ENCODE measurements at places on chromosomes 3 and 15. TPM values are rescaled to one million over a fixed set of nuclear protein-coding genes. Genes with fewer than 3 reads are reported as not detected.

DNA sequence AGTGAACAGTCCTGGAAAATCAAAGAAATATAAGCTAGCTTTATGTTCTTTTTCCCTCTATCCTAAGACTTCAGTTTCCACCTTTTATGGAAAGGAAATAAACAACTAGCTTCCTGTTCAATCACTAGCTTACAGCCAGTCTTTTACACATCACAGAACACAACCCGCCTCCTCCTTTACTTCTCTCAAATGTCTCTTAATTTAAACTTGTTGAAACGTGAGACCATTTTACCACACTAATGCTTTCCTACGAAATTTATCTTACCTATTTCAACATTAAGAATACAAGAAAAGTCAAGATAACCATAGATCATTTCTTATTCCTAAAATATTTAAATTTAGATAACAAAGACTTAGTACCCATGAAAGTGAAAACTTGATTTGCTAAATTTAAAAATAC is 6.2 kb downstream of the PRTG start:
- DNase-seq: peak; percentile 82

GRCh38 chr3:189839576-189839975 is 208.4 kb downstream of the TP63 start:
- no peak for DNase-seq

GRCh38 chr3:71310980-71311660 is 272.4 kb downstream of the FOXP1 start:
- no peak for DNase-seq

GRCh38 chr3:62416144-62416543 is 42.8 kb upstream of the FEZF2 start:
- no peak for DNase-seq

GRCh38 chr3:125591116-125591760 is 4.1 kb downstream of the OSBPL11 start:
- no peak for DNase-seq

DNA sequence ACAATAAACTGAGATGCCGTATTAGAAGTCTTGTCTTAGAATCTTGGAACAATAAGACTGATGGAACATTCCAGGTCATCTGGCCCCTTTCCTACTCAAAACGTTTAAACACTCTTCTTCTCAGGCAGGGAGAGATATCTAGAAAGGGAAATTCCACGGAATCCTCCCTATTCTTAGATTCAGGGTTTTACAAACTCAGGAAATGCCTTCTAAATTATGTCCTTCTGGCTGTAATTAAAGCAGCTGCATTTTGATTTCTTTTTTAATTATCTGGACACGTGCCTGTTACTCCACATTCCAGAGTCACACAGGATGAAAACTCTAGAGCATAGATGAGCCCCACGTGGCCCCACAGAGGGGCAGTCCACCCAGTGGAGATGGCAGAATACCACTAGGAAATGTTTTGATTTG is 41.5 kb upstream of the MTMR10 start:
- peak; percentile 71 for DNase-seq

DNA sequence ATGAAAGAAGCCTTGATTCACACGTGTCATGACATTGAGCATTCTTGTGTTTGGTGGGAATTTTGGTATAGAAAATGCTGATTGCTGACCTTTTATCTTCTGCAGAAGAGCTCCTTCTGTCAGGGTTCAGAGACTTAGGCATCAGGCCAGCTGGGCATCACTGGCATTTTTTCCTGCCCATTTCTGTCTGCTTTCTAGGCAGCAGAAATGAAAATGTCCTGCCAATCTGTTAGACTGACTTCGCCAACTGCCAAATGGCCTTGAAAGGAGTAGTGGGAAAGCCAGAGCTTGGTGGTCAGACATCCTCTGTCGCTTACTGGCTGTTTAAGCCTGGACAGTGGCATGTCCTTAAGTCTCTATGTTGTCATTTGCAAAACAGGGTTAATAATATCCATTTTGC is 57.4 kb downstream of the EEFSEC start:
- no peak for DNase-seq

DNA sequence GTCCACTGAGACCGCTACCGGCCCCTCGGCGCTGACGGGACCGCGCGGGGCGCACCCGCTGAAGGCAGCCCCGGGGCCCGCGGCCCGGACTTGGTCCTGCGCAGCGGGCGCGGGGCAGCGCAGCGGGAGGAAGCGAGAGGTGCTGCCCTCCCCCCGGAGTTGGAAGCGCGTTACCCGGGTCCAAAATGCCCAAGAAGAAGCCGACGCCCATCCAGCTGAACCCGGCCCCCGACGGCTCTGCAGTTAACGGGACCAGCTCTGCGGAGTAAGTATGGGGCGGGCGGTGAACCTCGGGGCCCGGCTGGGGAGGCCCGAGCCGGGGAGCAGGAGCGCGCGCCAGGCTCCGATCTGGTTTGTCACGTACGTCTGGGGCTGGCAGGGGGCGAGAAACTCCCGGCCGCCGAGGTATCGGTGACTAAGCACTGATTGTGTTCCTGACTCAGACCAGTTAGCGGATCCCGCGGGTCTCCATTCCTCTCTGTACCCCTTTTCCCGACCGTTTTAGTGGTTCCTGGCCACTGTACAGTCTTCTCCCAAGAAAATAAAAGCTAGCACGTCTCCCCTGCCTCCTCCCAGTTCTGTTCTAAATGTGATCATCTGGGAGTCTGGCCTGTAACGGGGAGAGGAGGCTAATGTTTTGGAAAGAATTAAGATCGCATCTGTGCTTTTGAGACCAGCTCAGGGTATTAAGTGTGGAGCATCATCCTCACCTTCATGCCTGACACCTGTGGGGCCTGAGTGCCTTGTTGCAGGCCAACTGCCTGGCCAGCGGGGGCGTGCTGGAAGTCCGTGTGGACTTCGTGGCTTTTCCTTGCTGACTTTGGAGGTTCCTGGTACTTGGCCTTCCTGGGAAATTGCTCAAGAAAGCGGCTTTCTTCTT is 691 bp downstream of the MAP2K1 start:
- DNase-seq: peak; percentile 77

GRCh38 chr15:100940767-100941379 is 21.7 kb downstream of the LRRK1 start:
- DNase-seq: no peak

DNA sequence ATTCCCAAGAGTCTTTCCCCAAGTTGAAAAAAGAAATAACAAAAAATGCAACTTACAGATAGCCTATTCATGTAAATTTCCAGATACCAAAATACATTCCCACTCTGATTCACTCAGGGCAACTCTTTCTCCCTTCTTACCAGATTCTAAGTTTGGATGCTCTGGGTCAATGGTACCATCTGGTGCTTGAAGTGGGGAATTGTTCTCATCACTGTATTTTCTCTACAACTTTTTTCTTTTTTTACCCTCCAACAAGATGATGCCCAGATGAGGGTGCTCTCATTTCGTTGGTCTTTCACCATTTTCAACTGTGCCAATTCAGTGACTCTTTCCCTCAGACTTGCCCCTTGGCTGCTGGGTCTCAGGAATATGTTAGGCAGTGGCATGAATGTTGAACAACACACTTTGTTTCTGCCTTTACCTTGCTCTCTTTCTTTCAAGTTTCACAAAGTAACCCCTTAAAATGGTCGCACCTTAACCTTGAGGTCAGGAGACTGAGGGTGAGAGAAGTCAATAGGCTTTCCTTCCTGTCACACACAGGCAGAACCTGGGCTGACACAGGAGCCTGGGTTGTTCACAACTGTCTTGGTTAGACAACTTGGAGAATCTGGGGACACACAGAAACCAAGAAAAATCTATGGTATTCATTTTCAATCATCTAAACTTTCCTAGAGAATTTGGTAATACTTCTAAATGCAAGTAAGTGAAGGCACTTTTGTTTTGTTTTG is 330.7 kb upstream of the SLCO3A1 start:
- peak; percentile 19 for DNase-seq

GRCh38 chr3:86991482-86991815 is 500 bp upstream of the VGLL3 start:
- DNase-seq: no peak

- no peak for DNase-seq
Measured at GRCh38 chr15:92102395-92102755, 248.9 kb downstream of the SLCO3A1 start.

- no peak for DNase-seq
Measured at GRCh38 chr3:55863028-55863427, 375.9 kb upstream of the WNT5A start.

GRCh38 chr15:67164811-67165253 is 89.6 kb downstream of the AAGAB start:
- no peak for DNase-seq

- DNase-seq: no peak
Measured at GRCh38 chr3:80152692-80153091, 384.9 kb upstream of the ROBO1 start.

DNA sequence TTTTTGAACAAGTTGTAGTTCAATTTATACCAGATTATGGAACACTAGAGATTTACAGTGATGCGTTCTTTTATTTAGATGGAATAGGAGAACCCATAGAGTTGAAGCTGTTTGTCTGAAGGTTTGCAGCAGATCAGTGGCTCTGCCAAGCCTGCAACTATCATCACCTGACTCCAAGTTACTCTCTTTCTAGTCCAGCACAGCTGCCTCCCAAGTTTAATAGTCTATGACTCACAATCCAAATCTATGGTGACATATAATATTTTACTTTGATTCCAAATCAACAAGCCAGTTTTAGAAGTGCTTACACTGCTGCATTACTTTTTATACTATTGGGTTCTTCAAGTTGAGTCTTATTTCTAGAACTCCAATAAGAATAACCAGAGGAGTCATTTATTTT is 400.4 kb downstream of the LPP start:
- DNase-seq: no peak

DNA sequence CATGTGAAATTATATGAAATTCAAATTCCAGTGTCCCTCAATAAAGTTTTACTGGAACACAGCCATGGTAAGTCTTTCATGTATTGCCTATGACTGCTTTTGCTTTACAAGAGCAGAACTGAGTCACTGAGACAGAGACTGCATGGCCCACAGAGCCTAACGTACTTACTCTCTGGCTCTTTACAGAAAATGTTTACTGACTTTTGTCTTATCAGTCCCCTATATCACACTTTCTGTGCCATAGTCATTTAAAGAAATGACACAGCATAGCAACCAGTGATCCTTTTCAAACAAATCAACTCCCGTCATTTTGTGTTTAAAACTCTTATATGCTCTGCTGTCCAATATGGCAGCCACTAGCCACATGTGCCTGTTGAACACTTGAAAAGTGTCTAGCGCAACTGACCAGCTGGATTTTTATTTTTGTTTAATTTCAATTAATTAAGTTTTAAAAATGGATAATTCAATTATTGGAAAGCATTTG is 129.7 kb upstream of the CDIN1 start:
- no peak for DNase-seq

GRCh38 chr3:34207002-34207401 is 408.6 kb downstream of the PDCD6IP start:
- DNase-seq: peak; percentile 80

DNA sequence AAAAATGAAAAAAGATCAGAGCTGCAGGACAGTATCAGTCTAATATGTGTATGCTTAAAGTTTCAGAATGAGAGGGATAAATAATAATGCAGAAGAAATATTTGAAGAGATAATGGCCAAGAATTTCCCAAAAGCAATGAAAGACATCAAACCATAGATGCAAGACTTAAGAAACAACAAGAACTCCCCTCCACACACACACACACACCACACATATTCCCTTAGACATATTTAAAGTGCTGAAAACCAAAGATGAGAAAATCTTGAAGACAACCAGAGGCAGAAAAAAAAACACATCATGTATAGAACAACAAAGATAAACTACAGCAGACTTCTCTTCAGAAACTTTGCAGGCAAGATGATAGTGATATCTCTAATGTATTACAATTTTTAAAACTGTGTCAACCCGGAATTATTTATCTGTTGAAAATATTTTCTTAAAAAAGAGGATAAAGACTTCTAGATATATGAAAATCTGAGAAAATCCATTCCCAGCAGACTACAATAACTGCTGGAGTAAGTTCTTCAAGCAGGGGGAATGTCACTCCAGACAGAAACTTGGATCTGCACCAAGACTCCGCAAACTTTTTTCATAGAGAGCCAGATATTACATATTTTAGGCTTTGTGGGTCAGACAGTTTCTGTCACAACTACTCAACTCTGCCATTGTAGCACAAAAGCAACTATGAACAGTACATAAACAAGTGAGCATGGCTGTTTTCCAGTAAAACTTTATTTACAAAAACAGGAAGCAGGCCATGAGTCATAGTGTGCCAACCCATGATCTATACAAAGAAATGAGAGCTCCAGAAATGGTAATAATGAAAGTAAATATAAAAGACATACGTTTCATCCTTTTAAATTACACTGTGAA is 223.4 kb upstream of the CGNL1 start:
- DNase-seq: no peak

- no peak for DNase-seq
Measured at GRCh38 chr15:21269121-21269520, 171.2 kb downstream of the POTEB3 start.

DNA sequence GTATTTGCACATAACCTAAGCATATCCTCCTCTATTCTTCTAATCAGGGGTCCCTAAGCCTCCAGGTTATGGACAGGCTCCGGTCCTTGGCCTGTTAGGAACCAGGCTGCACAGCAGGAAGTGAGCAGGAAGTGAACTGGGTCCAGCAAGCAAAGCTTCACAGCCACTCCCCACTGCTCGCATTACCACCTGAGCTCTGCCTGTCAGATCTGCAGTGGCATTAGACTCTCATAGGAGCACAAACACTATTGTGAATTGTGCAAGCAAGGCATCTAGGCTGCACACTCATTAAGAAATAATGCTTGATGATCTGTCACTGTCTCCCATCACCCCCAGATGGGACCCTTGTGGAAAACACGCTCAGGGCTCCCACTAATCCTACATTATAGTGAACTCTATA is 9.8 kb downstream of the MSL2 start:
- no peak for DNase-seq

GRCh38 chr15:41291065-41291631 is 41.2 kb downstream of the OIP5 start:
- DNase-seq: no peak

DNA sequence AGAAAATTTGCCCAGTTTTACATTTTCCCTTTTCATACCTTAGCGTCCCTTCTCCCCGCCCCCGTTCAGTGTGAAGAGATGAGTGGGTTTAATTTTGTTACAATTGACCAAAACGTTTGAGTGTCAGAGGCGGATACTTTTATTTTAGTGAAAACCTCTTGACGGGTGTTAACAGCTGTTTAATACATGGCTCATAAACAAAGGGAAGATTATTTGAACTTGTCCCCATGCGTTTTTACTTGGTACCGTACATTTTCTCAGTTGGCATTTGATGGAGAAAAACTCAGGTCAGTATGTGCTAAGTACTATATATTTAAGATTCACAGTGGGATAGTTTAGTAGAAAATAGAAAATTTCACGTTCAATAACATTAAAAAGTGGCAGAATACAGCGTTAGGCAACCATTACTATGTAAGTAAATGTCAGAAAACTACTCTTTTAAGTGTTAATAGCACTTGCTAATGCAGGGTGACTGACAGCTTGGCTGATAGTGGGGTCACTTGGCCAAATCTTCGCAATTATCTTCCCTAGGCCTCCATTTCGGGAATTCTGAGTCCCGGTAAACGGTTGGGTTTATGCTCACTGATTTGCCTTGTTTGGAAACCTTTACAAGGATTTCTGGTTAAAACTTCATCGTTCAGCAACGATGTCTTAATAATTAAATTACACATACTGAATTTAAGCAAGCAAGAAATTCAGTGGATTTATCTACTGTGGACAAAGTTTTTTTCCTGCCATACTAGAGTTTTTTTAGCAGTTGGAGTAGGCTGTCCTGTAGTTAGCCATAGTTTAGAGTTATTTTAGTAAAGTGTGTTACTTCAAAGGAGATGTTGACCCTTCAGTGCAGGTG is 4.8 kb downstream of the CHD2 start:
- no peak for DNase-seq

Gene INAFM2
- 21.6 TPM for total RNA-seq

Gene GOLGA6A
- total RNA-seq: 0.06 TPM

Gene PAQR5
- 51.3 TPM for total RNA-seq

Gene OXTR
- total RNA-seq: 1.2 TPM

Gene CCR8
- 0.19 TPM for total RNA-seq

Gene PHLDB2
- total RNA-seq: 85.6 TPM

All from kidney (tissue), 22 donors.